Cerebellar nuclear complex (tissue), 1 donor: ENCODE measurements at places on chromosomes 3 and 15.

DNA sequence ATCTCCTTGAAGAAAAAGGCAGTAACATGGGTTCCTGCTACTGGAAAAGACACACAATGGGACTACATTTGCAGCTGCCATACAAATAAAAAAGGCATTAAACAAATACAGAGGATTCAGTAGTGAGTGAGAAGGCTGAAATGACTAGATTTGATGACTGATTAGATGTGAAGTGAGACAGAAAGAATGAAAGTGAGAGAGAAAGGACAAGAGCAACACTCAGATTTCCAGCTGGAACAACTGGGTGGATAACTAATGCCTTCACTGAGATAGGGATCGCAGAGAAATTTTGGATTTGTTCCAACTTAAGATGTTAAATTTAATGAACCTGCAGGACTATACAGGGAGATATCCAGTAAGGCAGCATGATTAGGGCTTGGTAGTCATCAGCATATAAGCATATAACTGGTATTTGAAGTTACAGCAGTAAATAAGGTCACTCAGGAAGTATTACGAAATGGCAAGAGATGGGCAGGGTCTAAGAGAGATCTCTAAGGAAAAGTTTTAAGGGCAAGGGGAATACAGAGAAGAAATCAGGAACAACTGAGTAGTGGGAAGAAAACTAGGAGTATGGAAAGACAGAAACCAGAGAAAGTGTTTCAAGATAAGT lies 8.2 kb downstream of the OSBPL11 start:
- no peak for DNase-seq

- DNase-seq: no peak
Measured at GRCh38 chr3:198109883-198110282, 149.9 kb downstream of the LMLN start.

GRCh38 chr3:43726521-43726920 lies 35.8 kb downstream of the ABHD5 start:
- no peak for DNase-seq

- DNase-seq: no peak
Measured at GRCh38 chr3:131007782-131008181, 18.8 kb downstream of the ASTE1 start.

- DNase-seq: no peak
Measured at GRCh38 chr3:102916532-102916931, 481.7 kb downstream of the ZPLD1 start.

DNA sequence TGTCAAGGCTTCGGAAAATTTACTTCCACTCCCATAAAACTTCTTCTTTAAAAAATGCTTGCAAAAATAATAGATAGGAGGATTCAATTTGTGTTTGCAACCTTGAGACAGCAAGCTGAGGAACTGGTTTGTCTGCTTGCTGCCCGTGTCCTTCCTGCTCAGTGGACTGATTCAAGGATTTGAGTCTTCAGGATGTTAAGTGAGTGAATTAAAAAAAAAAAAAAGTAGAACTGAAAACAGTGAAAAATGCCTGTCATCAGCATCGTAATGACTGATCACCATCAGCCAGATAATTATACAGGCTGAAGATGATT lies 453.7 kb downstream of the FGF12 start:
- no peak for DNase-seq
